ENCODE measurements at places on chromosomes 6 and 20. TPM values are rescaled to one million over a fixed set of nuclear protein-coding genes. Genes with fewer than 3 reads are reported as not detected.

The TCF21 gene
- total RNA-seq, result not detected

The OR10C1 gene
- not detected for total RNA-seq

The PLCB1 gene
- 8.5 TPM for total RNA-seq

The MOG gene
- total RNA-seq, result not detected

The NRSN1 gene
- not detected for total RNA-seq

The TCEA2 gene
- 24.5 TPM for total RNA-seq

The SAMD5 gene
- total RNA-seq, result 0.04 TPM

- DNase-seq, result no peak
Observed at GRCh38 chr6:116008470-116009243, 52.0 kb downstream of the FRK start.

DNA sequence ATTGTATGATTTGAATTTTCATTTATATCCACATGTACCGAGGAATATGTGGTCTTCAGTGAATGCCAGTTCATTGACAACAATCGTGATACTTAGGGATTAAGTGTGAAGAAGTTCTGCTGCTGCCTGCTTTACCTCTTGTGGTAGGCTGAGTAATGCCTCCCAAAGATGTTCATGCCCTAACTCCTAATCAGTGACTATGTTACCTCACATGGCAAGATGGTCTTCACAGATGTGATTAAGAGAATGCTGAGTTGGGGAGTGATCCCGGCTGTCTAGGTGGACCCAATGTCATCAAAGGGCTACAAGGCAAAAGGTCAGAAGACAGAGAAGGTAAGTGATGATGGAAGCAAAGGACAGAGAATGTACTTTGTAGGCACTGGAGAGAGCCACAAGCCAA, 181.0 kb downstream of the FOXC1 start:
- DNase-seq, result no peak

DNA sequence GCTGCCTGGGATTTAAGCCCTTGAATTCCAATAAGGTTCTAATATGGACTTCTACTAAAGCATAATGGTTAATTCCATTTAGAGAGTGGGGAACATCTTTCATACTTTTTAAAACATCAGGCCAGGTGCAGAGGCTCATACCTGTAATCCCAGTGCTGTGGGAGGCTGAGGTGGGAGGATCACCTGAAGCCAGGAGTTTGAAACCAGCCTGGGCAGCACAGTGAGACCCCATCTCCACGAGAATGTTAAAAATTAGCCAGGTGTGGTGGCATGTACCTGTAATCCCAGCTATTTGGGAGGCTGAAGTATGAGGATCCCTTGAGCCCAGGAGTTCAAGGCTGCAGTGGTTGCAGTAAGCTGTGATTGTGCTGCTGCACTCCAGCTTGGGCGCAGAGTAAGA, 35.0 kb downstream of the E2F3 start:
- DNase-seq, result no peak

DNA sequence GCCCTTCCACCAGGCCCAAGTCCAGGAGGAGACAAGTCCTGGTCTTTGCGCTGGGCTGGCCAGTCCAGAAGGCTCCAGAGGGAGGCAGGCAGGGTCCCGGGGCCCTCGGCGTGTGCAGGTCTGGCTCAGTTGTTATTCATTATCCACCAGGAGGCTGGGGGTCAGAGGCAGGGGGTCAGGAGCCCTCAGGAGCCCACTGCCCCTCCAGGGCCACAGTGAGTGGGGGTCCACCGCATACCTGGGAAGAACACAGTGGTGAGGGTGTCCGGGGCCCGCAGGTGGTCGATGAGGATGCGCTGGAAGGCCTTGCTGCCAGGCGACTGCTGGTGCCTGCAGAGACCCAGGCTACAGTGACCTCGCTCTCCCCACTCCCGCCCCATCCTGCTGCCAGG, 4.4 kb upstream of the C20orf144 start:
- DNase-seq, result no peak

DNA sequence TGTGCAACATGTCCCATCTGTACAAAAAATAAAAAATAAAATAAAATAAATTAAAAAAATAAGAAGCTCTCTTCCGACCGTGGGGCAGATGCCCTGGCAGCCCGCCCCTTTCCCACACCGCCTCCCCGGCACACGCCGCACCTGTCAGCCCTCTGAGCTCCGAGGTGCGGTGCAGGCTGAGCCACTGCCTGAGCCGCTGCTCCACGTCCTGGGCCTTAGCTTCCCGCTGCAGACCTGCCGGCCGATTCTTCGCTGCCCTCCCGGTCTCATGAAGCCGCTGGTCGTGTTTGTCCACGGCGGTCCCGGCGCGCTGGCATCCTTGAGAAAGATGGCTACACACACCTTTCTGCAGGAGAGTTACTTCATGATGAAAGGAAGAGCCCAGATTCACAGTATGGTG, 10.7 kb upstream of the CLPSL2 start:
- no peak for DNase-seq

DNA sequence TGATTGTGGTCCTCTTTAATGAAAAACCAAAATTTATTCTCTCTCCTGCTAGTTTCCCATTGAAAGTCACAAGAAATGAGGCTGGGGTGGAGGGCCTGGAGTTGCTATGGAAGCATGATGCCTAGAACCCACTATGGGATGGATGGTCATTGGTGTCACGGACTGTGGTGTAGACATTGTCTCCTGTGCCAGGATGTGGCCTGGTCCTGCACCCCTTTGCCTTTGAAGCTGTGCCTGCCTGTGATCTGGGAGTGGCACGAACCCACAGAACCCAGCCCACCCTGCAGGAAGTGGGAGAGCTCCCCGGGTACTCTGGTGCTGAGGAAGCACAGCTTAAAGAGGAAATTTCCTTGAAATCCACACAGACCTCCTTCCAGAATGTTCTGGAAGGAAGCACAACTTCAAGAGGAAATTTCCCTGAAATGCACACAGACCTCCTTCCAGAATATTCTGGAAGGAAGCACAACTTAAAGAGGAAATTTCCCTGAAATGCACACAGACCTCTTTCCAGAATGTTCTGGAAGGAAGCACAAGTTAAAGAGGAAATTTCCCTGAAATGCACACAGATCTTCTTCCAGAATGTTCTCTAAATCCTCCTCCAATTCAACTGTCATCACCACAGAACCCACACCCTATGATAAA, 105.6 kb downstream of the CDH26 start:
- DNase-seq, result no peak

DNA sequence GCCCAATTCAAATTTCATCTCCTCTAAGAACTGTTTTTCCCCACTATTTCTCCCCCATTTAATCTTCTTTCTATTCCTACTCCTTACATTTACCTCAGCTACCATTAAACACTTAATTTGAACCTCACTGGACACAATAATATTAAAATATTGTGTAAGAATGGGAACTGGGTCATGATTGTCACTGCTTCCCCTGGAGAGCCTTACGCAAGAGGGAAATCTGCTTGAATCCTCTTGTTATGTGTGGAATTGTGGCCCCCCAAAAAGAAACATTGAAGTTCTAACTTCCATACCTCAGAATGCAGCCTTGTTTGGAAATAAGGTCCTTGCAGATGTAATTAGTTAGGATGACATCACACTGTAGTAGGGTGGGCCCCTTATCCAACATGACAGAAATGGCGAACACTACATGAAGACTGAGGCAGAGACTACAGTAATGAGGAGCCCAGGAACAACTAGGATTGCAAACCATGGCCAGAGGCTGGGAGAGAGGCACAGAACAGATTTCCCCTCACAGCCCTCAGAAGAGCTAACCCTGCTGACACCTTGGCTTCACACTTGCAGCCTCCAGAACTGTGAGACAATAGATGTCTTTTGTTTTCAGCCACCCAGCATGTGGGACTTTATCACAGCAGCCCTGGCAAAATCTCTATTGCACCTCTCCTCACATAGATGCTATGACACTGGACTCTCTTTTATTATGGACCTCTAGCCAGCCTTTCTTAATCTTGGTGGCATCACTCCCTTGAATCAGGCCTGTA, 29.9 kb downstream of the HIVEP2 start:
- peak; percentile 18 for DNase-seq

- DNase-seq, result no peak
Observed at GRCh38 chr6:99402448-99402847, 8.5 kb upstream of the COQ3 start.

GRCh38 chr20:11249683-11250082, 575.9 kb upstream of the JAG1 start:
- no peak for DNase-seq

Data from CD8-positive, alpha-beta memory T cell (primary cell).